ENCODE measurements at places on chromosomes 6 and 20.

DNA sequence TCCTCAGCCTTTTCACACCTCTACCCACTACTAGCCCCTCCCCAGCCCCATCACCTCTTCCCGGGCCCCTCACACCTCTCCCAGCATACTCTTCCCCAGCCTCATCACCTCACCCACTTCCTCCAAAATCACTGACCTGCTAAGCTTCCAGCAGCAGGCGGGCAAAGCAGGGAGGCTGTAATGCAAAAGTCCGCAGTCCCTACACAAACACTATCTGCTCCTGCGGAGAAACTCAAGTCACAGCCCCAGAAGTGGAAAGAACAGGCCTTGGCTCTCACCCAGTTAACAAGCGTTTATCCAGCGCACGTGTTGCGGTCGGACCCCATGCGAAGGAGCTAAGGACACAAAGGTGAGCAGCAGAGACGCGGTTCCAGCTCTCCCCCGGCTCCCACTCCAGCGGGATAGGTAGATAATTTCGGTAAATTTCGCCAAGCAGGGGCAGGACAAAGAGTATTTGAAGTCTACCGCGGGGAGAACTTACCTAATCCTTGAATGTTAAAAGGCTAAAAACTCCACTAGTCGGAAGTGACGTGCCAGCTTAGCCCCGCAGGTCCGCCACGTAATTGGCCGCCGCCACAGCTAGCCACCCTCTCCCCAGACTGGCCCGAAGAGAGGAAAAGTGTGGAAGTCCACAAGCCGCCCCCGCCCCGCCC is 728 bp upstream of the TRIM39 start:
- DNase-seq = peak; percentile 51

- DNase-seq = no peak
Measured at GRCh38 chr6:32298632-32299336, 72.9 kb downstream of the TSBP1 start.

DNA sequence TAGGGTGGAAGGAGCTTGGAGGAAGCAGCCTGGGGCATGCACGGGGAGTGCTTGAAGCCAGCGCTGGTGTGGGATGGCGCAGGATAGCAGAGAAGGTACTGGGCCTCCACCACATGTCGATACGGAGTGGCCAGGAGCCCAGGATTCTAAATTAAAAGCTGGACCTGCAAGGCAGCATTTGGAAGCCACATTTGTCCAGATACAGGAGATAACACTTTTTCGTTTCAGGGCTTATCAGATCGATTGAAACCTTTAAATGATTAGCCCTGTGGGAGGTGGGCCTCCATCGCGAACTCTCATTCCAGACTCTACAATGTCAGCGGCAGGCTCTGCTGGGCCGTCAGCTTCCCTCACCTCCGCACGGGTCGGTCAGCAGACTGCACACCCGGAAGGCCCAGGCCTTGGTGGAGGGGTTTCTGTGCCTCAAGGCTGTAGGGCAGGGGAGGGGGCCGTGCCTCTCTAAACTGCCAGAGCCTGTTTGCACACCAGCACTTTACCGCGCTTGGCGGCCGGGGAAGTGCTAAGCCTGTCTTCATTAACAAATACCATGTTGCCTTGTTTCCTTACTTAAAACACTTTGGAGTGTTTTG is 17.9 kb downstream of the EDN3 start:
- no peak for DNase-seq

- DNase-seq = no peak
Measured at GRCh38 chr6:127717384-127717783, 140.4 kb downstream of the C6orf58 start.

DNA sequence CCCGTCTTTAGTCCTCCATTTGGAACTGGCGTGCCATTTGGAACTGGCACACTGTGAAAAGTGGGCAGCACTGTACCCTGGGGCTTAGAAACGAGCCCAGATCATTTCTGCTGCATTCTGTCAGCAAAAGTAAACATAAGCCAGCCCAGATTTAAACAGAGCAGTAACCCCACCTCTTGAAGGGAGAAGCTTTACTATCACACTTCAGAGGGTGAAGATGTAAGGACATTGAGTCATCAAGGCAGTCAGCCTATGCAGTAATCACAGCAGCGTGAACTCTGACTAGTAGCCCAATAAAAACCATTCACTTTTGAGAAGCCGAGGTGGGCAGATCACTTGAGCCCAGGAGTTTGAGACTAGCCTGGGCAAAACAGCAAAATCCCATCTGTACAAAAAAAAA is 216.9 kb downstream of the EYA2 start:
- DNase-seq = no peak

GRCh38 chr6:112409311-112409710 is 62.2 kb downstream of the RFPL4B start:
- DNase-seq = no peak

DNA sequence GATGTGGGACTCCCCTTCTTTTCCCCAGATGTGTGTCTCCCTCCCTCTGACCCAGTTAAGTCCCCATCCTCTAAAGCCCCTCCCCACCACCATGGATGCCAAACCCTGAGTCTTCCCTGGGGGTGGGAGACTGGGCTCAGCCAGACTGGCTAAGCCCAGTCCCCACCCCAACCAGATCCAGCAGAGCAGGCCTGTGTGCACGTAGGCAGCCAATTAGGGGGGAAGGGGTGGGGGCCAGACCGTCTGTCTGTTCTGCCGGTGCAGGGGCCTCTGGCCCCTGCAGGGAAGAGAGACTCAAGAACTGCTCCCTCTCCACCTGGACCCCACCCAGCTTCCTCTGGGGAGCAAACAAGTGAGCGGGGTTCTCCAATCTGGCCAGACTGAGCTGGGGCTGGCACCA is 605 bp downstream of the COX4I2 start:
- no peak for DNase-seq

DNA sequence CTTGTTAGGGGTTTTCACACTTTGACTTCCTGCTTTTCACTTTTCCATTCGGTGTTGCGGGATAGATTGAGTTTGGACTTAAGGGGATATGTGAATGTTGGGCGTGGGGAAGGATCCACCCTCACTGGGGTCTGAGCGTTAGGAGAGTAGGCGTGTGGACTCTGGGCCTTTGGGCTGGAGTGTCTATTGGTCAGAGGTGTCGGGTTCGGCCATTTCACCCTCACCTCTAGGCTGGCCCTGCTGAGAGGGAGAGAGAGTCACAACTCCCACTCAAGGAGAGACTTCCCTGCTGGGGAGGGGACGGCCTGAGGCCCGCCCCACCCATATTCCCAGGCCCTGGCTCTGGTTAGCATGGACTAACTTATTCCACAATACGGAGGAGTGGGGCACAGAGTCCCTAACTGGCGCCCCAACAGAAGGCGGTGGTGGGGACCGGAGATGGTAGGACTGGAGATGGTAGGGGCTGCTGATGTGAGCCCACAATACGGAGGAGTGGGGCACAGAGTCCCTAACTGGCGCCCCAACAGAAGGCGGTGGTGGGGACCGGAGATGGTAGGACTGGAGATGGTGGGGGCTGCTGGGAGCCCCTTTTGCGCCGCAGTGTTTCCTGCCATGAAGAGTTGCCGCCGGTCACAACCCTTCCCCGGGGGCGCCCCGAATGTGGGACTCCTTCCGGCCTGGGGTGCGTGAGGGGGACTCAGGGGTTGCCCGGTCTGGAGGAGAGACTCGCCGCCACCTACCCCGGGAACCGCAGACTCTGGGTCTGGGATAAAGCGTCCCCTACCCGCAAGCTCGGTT is 1.4 kb upstream of the PTPRA start:
- peak; percentile 42 for DNase-seq

All from stimulated activated CD4-positive, alpha-beta T cell treated with anti-CD3 and anti-CD28 coated beads, TNF-alpha, amount 100 ng/mL, for 24 hours (primary cell).